ENCODE measurements at places on chromosomes 5 and 9.

GRCh38 chr9:132590318-132591182 lies 8.1 kb downstream of the BARHL1 start:
- DNase-seq: no peak

GRCh38 chr9:133257465-133257956 lies 17.5 kb downstream of the ABO start:
- no peak for DNase-seq

GRCh38 chr5:125463466-125464092 lies 717.1 kb upstream of the ZNF608 start:
- no peak for DNase-seq

GRCh38 chr9:33065157-33066076 lies 11.1 kb downstream of the SMU1 start:
- DNase-seq: no peak

DNA sequence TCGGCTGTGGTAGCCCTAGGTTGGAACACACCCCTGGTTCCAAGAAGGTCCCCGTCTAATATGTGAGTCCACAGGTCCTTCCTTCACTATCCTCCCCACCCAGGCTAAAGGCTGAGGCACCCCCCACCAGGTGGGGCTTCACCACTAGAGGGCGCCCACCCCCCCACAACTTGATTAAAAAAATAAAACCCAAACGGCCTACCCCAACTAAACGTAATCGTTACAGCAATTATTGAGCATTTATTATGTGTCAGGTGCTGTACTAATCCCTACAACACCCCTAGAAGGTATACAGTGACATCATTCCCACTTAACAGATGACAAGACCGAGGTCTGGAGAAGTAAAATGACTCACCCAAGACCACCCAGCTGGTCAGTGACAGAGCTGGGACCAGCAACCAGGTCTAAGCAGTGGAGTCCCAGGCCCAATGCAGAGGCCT lies 65.0 kb downstream of the FGF18 start:
- peak; percentile 23 for DNase-seq

- peak; percentile 91 for DNase-seq
These were observed 289.4 kb downstream of the EFNA5 start for GRCh38 chr5:107381189-107381856.

DNA sequence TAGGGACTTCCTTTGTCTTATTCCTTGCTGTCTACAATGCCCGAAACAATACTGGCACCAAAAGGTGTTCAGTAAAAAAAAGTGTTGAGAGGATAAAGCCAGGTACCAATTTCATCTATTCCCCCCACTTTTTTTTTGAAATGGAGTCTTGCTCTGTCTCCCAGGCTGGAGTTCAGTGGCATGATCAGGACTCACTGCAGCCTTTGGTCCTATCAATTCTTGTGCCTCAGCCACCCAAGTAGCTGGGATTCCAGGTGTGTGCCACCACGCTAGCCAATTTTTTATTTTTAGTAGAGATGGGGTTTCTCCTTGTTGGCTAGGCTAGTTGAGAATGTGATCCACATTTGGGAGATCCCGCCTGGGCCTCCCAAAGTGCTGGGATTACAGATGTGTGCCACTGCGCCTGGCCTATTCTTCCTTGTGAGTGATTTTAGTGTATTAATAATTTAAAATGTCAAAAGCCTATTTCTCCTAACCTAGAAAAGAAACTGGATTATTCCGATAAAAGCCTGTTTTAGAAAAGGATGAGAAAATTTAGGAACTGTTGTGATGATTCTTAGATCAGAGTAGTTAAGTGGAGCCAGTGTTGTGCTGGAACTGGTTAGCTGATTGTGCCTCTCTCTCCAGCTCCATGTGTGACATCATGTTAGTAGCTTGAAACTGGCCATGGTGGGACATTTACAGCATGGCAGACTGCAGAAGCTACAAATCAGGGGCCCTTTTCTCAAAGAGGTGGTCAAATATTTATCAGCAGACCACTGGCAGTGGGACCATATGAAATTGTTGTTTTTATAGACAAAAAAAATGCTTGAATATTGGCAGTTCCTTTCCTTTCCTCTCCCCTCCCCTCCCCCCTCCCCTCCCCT lies 14.3 kb downstream of the CDC42SE2 start:
- DNase-seq: no peak

DNA sequence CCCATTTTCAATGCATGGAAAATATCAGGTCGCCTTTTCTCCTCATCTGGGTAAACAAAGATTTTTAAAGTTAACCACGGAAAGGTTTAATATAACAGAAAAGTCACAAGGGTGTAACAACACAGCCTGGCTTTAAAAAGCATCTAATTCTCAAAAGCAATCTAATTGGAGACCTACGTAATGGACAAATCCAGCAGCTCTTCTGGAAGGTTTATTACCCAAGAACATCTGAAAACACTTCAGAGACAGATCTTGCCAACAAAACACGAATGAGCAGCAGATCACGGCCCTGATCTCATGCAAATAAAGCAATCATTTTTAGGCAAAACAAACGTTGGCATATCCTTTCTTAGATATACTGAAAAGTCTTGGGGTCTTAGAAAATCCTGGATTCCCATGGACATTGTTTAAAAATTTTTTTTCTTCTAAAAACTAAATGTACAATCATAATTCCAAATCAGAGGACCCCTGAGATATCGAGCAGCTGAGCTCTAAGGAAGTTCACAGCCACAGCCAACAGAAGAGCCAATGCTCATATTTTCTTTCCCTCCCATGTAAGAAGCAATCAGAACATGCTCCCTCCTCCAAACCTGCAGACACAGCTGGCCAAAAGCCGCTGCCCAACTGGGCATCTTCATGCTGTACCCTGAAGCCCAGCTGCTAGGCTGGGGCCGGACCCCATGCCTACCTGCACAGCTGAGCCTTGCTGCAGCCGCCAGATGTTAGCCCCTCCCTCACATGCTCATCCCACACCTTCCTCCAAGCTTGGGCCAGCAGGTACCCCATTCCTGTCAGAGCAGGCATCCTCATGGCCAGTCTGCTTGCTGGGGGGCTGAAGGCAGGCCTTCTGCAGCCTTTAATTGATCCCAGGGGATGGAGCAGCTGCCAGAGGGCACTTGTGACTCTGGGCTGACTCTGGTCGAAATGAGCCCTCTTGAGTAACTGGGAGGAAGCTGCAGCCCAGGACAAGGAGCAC lies 11.2 kb downstream of the ANKS6 start:
- no peak for DNase-seq

GRCh38 chr5:173012882-173013281 lies 29.3 kb downstream of the ATP6V0E1 start:
- DNase-seq: no peak

GRCh38 chr5:38835887-38836286 lies 9.9 kb upstream of the OSMR start:
- DNase-seq: no peak

Data from HCEC 1CT (cell line).